ENCODE measurements at places on chromosomes 1 and 21.

- no peak for DNase-seq
These were observed 6.2 kb downstream of the TMEM35B start for GRCh38 chr1:34978921-34979320.

DNA sequence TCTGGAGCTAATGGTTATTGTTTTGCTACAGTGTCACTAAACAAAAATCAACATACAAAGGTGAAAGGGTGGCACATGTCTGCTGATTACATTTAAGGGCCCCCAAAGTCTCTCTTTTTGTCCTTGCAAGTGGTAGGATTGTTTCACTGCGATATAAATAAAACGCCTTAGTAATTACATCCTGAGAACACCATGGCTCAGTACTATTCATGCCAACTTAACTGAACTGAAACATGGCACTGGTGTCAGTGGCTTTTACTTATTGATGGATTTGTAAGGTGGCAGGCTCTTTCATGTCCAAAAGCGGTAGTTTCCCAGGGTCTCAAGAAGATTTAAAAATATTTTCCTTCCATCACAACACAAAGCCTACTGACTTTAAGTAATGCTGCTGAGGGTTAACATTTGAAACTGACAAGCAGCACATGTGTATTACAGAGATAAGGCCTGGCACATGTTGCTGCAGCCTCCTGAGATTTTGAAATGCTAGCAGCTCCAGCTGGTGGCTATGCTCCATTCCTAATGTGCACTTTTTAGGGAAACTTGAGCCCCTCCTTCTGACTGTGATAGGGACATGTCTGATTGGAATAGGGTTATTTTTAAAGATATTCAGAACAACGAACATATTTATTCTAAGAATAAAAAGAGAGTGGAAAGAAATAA lies 86.8 kb downstream of the ATP1B1 start:
- DNase-seq, result no peak

- DNase-seq, result no peak
These were observed 7.1 kb upstream of the TMEM61 start for GRCh38 chr1:54973205-54973921.

DNA sequence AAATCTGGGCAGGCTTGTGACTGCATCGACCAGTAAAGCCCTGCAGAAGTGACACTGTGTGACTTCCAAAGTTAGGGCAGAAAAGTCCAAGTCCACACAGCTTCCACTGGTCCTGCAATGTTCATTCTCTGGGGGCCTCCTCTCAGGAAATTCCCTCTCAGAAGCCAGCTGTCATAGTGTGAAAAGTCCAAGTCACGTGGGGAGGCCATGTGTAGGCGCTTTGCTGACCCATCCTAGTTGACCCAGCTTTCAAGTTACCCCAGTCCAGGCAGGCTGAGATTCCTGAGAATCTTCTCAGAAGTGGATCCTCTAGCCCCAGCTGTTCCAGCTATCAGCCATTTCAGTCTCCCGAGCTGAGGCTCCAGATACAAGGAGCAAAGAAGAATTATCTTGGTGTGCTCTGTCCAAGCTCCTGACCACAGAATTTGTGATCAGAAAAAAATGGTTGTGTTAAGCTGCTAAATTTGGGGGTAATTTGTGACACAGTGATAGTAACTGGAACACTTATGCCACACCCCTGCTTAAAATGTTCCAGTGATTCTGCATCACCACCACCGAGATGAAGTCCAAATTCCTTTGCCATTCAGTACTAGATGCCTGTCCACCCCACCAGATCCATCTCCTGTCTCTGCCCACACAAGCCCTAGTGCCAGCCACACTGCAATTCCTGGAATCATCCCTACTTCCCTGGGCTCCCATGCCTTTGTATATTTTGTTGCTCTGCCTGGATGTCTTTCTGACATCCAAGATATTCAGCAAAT lies 2.5 kb upstream of the STUM start:
- no peak for DNase-seq

GRCh38 chr1:193406901-193407300 lies 220.5 kb upstream of the B3GALT2 start:
- no peak for DNase-seq

- DNase-seq, result no peak
These were observed 303.6 kb downstream of the KCNH1 start for GRCh38 chr1:210830034-210831028.

- no peak for DNase-seq
These were observed 100.9 kb downstream of the PLPPR5 start for GRCh38 chr1:98903726-98904125.

GRCh38 chr1:99808391-99809115 lies 41.6 kb upstream of the AGL start:
- DNase-seq, result no peak

GRCh38 chr1:107344268-107344760 lies 203.5 kb downstream of the NTNG1 start:
- DNase-seq, result no peak

- no peak for DNase-seq
These were observed 19.5 kb downstream of the ST7L start for GRCh38 chr1:112599477-112599876.

DNA sequence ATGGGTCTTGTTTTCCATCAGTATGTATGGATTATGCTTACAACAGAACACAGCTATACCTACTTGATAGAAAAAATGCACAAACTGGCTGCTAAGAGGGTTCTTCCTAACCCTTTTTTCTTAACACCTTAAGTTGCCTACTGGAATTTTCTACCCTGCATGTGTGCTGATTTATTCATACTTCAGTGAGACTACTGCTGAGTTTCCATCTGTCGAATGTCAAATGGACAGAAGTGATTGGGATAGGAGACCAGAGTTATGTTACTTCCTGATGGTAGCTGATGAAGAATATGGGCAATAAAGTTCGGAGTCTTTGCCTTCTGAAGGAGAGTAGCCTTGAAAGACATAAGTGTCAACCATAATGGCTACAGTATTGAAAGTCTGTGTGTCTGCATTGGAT lies 6.5 kb upstream of the DNM3 start:
- DNase-seq, result no peak

DNA sequence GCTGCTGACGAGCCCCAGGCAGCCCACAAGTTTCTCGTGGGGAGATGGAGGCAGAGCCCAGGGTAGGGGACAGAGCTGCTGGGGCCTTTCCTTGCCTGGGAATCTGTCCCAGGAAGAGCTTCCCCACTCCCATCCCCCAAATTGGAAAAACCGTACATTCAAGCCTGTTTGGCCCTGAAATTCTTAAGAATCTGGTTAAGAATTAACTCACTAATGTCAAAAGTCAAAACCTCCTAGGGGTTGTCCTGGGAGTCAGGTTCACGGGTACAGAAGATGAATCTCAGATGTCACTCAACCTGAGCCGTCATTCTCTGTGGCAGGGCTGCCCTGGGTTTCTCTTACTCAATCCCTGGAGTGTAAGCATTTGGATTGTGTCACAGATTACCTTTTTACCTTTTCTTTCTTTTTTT lies 8.4 kb downstream of the C1orf115 start:
- DNase-seq, result no peak

GRCh38 chr1:24244519-24245268 lies 57.6 kb upstream of the IFNLR1 start:
- no peak for DNase-seq
